ENCODE measurements at places on chromosomes 3 and 15.
A peak's percentile ranks its signal among the peaks of the same experiment; 100 is the strongest.

GRCh38 chr15:75238150-75238549, 20.0 kb upstream of the GOLGA6C start:
- DNase-seq, result no peak

- no peak for DNase-seq
Observed at GRCh38 chr15:80988148-80988796, 1.3 kb downstream of the MESD start.

GRCh38 chr15:55268176-55268695, 21.4 kb downstream of the RAB27A start:
- no peak for DNase-seq

DNA sequence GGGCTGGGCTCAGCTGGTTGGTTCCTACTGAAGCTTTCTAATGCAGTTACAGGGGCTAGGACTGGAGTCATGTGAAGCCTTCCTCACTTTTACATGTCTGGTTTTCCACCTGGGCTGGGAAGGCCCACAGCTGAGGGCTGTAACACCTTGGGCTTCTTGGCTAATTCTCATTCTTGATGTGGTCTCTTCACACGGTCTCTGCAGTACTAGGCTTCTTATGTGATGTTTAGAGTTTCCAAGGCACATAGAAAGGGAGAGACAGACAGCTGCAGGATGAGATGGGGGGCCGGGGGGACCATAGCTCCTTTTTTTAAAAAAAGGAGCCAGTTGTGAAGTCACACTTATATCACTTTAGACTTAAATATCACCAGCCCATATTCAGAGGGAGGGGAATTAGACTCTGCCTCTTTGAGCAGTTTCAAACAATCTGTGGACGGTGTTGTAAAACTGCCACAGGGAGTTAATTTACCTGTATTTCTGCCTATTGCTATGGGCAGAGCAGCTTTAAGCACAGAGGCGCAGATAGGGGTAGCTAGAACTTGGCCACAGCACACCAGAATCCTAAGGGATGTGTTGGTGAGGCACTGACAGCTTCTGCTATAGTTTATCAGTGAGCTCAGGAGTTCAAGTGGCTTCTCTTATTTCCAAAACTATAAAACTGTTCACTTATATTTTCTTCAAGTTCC, 46.7 kb downstream of the NKIRAS1 start:
- no peak for DNase-seq

GRCh38 chr3:99633887-99634558, 4.4 kb upstream of the COL8A1 start:
- no peak for DNase-seq

DNA sequence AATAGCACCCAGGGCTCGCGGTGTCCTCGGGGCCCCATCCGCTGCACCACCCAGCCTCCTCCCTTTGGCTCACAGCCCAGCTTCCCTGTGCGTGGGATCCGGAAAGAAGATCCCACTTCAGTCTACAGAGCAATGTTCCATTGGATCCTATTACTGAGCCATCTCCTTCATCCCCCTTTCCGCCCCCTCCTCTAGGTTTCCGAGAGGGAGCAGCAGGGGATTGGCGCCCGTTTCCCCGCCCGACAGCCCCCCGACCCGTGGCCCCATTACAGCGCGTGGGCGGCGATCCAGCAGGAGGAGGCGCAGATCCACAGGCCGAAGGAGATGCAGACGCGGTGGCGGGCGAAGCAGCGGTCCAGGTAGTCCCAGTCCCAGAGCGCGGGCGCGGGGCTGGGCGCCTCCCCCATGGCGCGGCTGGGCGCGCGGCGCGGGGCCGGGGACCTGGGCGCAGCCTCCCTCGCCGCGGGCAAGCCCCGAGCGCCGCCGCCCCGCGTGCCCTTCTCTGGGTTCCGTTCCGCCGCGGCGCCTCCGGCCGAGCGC, 340 bp downstream of the TMEM44 start:
- DNase-seq, result peak; percentile 27

DNA sequence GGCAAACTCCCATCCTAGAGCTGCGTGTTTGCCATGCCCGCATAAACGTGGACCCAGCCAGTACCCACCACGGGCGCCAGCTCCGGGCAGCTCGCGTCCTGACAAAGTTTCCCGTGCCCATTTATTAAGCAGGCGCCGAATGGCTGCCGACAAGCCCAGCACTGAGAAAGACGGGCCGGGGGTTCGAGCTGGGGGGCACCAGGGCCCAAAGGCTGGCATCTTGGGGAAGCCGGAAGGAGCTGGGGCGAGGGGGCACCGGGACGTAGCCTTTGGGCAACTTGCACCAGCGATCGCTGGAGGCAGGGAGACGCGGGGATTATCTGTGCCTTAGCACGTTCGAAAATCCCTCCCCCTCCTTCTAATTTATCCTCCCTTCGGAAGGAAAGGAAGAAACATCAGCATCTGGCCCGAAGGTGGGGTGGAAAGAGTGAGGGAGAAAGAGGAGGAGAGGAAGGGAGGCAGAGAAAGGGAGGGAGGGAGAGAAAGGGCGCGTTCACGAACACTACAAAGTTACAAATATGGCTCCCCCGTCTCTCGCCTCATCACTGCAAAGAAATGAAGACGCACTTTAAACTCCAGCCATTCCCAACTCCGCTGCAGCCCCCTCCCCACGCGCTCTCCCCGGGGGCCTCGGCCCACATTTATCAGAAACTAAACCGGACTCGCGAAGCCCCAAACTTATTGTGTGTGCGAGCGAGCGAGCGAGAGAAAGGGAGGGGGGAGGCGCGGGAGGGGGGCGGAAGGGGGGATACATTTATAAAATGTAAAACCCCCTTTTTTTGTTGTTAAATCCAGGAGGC, 1.0 kb downstream of the ANP32A start:
- DNase-seq, result peak; percentile 63

GRCh38 chr15:40081691-40082194, 26.9 kb downstream of the BMF start:
- DNase-seq, result no peak

DNA sequence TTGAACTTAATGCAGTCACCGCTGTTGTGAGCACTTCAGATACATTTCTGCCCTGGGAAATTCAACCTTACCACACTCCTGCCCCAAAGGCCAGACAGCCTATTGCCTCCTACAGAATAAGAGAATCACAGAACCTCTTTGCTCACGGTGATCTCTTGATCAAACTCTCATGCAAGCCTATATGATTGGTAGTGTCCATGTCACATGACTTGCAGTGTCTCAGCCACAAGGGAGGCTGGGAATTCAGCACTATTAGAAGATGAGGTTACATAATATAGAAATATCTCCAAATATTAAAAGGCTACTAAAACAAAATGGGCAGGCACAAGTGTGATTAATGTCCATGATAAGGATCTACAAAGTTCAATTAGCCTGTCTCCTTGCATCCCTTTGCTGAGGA, 3.8 kb upstream of the PCOLCE2 start:
- no peak for DNase-seq

DNA sequence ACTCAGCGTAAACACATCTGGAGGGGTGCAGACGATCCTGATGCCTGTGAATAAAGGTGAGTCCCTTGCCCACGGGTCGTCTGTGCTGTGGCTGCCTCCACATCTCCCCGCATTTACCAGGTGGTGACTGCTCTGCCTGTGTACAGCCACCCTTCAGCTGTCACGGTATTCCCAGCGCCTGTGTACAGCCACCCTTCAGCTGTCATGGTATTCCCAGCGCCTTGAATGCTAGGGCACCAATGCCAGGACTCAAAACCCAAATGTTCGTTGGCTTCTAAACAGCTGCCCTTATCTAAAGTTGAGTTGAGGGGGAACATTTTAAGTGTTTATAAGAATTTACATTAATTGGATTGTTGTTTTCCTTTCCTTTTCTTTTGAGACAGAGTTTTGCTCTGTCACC, 27.4 kb downstream of the MAP6D1 start:
- no peak for DNase-seq

DNA sequence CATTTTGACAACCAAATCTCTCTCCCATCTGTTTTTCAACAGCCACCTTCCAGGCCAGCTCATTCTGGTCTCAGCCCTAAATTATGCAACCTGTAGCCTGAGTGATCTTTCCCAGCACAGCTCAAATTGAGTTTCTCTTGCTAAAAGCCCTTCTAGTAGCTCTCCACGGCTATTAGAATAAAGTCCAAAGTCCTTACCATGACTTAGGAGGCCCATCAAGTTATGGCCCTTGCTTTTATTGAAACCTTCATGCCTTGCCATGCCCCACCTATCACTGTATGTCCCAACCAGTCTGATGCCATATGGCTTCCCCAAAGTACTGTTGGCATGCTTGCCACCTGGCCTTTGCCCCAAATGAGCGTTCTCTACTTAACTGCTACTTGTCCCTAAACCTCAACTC, 303.5 kb upstream of the GADL1 start:
- no peak for DNase-seq

- DNase-seq, result no peak
Observed at GRCh38 chr3:170602556-170602955, 16.7 kb upstream of the SLC7A14 start.

- no peak for DNase-seq
Observed at GRCh38 chr3:11898611-11899325, 52.1 kb upstream of the TAMM41 start.

- no peak for DNase-seq
Observed at GRCh38 chr3:19901337-19901736, 32.7 kb downstream of the EFHB start.

DNA sequence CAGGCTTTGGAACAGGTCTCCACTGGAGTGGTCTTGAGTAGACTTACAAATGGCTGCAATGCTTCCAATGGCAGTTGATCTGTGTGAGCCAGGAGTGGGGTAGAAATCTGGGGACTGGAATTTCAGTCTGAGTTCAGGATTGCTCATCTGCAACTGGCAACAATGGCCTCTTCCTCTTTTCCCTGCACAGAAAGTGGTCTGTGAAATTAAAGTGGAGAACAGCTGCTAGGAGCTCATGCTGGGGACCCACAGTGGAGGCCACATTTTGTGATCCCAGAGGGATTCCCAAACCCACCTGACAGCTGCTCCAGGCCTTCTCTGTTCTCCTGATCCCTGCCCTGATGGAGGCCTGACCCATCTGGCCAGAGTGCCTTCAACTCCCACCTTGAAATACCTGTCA, 49.6 kb downstream of the CEMIP start:
- DNase-seq, result no peak

DNA sequence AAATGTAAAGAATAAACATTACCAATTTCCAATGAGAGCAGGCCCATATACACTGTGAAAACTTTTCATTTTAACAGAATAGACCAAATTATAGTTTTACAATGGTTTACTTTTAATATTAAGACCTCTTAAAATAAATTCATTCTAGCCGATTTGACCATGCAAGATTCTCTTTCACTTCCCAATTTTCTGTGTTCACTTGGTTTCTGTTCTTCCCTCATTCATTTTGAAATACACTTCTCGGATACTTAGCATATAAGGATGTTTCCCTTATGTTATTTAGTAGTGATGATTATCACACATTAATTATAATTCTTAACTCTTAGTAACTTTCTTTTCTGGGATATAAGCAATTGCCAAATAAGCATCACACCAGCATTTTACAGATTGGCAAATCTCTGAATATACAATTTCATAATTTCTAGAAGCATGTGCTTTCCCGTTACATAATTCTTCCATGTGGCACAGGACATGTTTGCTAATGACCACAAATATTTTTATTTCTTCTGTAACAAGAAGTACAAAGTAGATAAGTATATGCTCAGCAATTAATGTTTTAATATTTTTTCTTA, 13.9 kb downstream of the OR5H15 start:
- DNase-seq, result no peak

- no peak for DNase-seq
Observed at GRCh38 chr15:77228828-77229227, 157.9 kb upstream of the TSPAN3 start.

GRCh38 chr15:85761635-85762034, 33.1 kb downstream of the KLHL25 start:
- DNase-seq, result no peak

DNA sequence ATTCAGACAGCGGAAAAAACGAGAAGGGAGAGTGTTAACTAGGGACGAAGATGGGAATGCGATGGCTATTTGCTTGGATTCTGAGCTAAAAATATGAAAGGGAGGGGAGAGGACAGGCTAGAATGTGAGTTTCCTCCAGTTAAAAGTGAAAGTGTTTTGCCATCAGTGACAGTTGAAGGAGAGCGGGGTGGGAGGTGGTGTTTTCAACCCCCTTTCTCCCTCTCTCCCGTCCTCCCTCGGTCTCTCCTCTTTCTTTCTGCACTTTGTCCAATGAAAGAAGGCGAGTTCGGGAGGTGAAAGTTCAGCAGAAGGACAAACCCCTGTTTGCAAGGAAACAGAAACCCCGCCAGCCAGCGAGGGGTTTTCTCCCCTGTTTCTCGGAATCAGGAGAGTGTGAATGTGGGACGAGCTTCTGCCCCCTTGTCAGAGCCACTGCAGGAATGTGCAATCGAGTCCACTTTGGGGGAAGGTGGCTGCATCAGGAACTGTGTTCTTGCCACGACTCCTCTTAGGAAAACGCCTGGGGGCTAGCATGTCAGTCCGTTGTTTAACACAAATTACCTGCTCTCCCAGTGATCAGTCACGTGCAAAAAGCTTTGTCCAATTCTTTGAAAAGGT, 975 bp upstream of the FOXP1 start:
- peak; percentile 81 for DNase-seq

- DNase-seq, result no peak
Observed at GRCh38 chr3:161042023-161042501, 63.1 kb downstream of the B3GALNT1 start.

DNA sequence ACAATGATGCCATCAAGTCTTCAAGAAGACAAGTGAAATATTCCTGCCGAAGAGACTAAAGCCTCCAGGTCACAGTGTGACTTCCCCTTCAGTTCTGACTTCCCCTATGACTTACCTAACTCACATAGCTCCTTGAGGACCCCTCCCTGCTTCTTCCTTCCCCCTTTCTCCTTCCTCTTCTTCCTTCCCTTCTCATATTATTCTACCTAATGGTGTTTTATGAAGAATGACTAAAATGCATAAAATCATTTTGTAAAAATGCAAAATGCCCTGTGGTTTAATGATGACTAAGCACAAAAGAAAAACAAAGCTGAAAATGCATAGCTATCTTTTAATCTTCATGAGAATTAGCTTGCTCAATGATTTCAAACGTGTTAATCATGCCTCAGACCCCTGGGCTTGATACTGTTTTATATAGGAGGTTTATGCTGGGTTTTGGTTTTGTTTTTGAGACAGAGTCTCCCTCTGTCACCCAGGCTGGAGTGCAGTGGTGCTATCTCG, 26.1 kb upstream of the TM4SF4 start:
- no peak for DNase-seq

- no peak for DNase-seq
Observed at GRCh38 chr3:40821315-40821714, 296.6 kb downstream of the ZNF621 start.

DNA sequence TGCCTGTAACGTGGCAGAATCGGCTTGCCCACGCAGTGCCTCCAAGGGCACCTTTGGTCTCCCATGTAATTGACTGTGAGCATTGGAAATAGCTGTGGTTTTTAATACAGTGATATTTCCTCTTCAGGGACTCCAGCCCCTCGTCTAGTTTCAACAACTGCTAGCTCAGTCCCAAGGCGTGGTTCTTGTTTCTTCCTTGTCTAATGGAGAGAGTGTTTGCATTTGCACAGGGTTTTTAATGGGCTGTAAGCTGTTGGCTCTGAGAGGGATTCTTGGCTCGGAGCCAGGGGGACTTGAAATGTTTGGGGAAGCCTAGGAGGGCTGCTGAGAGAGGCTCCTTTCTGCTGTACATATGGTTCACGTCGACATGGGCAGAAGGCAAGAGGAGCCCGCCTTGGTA, 86.2 kb downstream of the THSD4 start:
- no peak for DNase-seq
